COR-L47 (cell line): ENCODE measurements at places on chromosomes 13 and 19.

- DNase-seq, result no peak
Observed at GRCh38 chr13:41177616-41178015, 16.8 kb downstream of the KBTBD7 start.

DNA sequence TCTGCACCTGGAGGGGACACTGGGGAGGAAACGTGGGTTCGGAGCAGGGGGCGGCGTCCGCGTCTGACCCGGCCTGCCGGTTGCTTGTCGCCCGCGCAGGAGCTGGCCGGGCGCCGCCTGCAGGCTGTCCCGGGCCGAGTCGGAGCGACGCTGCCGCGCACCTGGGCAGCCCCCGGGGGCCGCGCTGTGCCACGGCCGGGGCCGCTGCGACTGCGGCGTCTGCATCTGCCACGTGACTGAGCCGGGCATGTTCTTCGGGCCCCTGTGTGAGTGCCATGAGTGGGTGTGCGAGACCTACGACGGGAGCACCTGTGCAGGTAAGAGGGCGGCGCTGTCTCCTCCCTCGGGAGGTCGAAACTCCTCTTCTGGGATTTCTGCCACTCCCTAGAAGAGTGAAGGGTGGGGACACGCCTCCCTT, 1.3 kb downstream of the ITGBL1 start:
- DNase-seq, result no peak

- DNase-seq, result no peak
Observed at GRCh38 chr19:42115219-42115618, 17.0 kb downstream of the POU2F2 start.

DNA sequence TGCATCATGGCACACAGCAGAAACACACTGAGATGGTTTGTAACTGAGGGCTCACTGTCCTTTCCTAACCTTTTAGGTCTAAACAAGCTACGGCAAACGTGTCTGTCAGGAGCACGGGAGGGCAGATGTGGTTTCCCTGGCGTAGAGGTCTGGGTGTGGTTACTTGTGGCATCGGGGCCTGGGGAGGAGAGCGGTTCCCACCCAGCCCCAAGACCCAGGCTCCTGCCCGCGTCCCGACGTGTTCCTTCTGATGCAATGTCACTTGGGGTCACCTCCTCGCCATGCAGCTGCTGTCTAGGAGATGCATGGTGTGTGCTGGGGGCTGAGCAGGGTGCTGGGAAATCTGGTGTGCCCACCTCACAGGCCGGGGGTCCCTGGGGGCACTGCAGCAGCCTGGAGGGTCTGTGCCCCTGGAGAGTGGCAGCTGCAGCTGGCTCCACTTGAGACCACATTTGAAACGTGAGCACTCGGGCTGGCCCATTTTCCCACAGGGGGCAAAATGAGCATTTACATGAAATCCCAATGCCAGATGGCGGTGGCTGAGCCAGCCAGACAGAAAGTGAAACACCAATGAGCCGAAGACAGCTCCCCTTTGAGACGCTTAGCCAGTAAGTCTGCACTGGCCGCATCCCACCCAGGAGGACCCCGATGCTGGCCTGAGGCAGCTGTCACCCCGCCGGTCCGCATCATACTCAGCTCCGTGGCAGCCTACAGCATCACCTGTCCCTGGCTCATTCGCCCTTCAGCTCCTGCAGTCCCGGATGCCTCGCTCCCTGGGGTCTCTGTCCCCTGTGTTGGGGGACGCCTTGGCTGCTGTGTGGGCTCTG, 22.3 kb upstream of the MYDGF start:
- DNase-seq, result no peak

DNA sequence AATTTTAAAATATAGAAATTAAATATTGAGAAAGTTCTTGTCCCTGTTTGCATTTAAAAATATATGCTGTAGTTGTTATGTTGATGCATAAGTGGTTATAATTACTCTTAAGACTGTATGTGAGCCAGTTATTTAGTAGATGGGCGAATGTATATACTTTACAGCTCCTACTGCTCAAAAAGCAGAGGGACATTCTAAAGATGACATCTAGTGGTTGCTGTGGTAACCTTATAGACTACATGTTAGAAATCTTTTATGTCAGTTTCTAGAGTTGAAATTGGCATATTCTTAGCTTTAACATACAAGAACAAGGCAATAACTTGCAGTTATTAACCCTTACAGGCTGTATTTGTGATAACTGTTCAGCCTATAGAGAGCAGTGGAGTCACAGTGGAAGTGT, 160.5 kb downstream of the OLFM4 start:
- peak; percentile 9 for DNase-seq

DNA sequence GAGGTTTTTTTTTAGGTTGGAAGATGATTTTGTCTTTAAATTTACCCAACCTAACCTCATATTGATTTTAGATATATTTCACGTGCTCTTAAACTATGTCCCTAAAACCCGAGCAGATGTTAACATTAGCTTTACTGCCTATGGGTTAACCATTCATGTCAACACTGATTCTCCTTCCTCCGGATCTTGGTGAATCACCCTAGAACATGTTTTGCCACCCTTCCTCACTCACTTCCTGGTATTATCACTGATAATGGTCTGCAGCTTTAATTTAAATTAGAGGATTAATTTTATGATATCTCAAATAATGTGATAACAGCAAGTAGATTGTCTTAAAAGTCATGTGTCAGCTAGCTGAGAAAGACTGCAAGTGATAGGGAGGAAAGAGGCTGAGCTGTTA, 31.9 kb downstream of the HTR2A start:
- no peak for DNase-seq

DNA sequence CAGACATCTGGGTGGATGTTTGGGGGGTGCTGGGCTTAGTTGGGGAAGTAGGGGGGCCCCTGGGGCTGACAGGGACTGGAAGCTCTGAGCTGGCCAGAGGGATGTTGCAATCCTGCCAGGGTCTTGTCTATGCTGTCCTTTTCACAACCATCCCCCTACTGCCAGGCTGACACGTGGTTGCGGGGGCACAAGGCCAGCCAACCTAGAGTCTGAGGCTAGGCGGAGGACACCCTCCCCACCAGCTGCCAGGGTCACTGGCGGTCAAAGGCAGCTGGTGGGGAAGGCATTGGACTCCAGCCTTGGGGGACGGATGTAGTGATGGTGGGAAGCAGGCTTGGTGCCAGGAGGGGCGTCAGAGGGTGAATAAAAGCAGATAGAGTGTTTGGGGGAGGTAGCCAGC, 1.6 kb upstream of the APOC1 start:
- DNase-seq, result no peak

GRCh38 chr13:101711307-101712025, 259.0 kb downstream of the ITGBL1 start:
- no peak for DNase-seq
